ENCODE measurements at places on chromosomes 2 and 18.

- DNase-seq = no peak
Measured at GRCh38 chr18:9906481-9906880, 7.3 kb upstream of the VAPA start.

GRCh38 chr2:241897231-241897916 lies 27.8 kb downstream of the RTP5 start:
- DNase-seq = no peak

GRCh38 chr2:172484253-172484652 lies 56.9 kb downstream of the ITGA6 start:
- no peak for DNase-seq

- DNase-seq = peak; percentile 6
Measured at GRCh38 chr18:25349131-25349925, 2.6 kb downstream of the ZNF521 start.

DNA sequence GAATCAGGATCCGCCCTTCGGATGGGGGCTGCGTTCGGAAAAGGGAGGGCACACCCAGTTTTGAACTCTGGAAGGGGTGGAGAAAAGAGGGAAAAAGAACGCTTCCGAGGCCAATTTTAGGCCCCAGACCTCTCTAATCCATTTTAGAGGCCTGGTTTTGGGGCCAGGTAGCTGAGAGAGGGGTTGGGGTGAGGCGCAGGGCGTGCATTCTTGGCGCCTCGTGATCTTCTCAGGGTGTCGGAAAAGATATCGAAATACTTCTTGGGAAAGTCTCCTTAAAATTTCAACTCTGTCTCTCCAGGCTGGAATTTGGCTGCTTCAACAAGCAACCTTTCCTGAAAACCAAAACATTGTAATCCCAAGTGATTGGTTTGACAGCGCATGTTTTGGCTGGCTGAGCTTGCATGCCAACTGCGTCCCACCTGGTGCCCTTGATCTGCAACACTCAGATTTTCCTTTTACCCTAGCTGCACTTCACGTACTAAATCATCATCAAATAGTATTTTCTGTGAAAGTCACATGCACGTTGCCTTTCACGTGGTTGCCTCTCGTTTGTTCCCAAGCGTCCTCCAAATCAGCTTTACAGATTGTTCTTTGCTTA lies 864 bp upstream of the XPO1 start:
- no peak for DNase-seq
